NCI-H82 (cell line): ENCODE measurements at places on chromosomes 1 and 21.

DNA sequence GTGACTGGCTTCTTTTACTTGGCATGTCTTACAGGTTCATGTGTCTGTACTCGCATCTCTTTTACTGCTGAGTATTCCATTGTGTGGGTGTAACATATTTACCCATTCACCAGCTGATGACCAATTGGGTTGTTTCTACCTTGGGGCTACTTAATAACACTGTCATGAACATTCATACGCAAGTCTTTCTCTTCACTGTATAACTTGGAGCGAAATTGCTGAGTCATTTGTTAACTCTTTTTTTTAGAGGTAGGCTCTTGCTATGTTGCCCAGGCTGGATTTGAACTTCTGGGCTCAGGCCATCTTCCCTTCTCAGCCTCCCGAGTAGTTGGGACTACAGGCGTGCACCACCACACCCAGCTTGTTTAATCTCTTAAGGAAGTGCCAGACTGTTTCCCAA, 6.5 kb downstream of the PYCR2 start:
- DNase-seq = no peak

GRCh38 chr1:199089393-199090122, 450.7 kb downstream of the PTPRC start:
- DNase-seq = no peak

DNA sequence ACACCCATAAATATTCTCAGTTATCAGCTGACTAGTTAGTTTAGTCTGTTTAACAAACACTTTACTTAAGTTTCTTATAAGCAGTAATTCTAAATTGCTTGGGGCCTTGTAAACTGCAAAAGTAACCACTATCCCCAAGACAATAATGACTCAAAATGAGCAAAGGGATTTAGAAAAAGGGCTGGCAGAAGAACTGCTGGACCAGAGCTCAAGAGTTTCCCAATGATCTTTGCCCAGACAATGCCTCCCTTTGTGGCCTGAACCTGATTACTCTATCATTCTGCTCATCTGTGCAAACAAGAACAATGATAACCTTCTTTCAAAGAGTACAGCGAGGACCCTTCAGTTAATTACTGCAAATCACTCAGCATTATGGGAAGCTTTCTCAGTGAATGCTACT, 123.5 kb downstream of the TIAM1 start:
- DNase-seq = no peak

- DNase-seq = no peak
Measured at GRCh38 chr1:162134646-162135045, 65.2 kb downstream of the NOS1AP start.

- DNase-seq = no peak
Measured at GRCh38 chr1:80987824-80988223, 812.9 kb upstream of the ADGRL2 start.

DNA sequence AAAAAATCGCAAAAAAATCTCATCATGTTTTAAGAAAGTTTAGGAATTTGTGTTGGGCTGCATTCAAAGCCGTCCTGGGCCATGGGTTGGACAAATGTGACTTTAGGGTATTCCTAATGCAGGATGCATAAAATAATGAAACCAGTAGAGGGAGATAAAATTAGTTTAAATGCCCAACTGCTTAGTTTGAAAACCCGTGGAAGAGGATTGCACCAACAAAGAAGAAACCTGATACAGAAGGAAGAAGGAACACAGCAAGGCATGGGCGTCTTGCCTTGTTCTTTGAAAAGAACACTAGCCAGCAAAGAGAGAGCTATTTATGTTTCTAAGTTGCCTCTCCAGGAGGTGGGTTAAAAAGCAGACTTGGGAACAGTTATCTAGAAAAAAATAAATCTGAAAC, 37.9 kb downstream of the WDR3 start:
- DNase-seq = peak; percentile 34

GRCh38 chr1:145845514-145846161, at the start of gene NUDT17:
Gene NUDT17, plus strand, starts transcription at chr1:145845630. Its CDS starts 11 bp downstream, at chr1:145845641.
- DNase-seq = peak; percentile 91

DNA sequence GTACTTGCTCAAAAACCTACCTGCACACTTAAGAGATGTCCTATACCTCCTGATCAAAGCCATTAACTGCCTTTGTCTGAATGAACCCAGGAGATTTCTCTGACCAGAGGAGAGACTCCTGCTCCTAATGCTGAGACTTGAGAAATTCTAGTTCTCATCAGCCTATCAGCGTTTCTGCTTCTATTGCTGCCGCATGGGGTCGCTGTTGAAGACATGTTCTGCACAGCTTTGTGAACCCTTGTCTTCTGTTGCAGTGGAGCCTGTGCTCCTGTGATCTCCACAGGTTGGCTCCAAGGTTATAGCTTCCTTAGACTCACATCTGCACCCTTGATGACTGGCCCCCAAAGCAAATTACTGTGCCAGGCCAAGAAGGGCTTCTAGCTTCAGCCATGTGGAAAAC, 40.2 kb downstream of the EDN2 start:
- peak; percentile 13 for DNase-seq

GRCh38 chr1:209768354-209768774, 12.5 kb downstream of the TRAF3IP3 start:
- no peak for DNase-seq

DNA sequence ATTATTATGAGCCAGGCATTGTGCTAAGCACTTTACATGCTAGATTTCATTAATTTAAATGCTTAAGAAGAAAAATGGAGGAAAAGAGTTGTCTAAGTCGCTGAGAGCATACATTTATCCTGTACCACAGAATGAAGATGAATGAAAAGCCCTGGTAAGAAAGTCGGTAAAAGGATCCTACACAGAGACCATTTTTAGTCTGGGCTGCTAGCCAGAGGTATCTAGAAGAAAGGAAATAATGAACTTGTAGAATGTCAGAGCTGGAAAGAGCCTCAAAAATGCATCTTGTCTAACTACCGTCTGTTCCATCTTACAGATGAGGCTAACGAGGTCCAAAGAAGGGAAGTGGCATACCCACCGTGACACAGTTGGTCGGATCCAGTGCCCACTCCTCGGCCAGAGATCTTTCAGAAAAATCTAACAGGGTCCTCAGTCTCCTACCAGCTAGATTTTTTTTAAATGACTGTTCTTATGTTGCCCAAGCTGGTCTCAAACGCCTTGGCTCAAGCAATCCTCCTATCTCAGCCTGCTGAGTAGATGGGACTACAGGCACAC, 12.2 kb upstream of the TNR start:
- no peak for DNase-seq

DNA sequence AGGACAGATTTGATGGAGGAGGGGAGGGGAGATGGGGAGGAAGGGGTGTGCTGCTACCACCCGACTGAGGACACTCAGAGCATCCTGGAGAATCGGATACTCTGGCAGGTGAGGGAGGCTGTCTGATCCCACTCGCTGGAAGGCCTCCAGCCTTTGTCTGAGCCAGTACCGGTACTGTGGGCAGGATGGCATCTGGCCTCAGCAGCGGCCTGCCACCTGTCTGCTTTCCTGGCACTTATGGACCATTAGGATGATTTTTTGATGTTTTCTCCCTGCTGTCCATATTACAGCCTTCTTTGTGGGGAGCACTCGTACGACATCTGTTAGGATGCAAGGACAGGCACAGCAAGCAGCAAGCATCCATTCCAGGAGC, 11.5 kb downstream of the ATP2B4 start:
- DNase-seq = no peak

- no peak for DNase-seq
Measured at GRCh38 chr1:24978383-24979032, 48.4 kb upstream of the RUNX3 start.

DNA sequence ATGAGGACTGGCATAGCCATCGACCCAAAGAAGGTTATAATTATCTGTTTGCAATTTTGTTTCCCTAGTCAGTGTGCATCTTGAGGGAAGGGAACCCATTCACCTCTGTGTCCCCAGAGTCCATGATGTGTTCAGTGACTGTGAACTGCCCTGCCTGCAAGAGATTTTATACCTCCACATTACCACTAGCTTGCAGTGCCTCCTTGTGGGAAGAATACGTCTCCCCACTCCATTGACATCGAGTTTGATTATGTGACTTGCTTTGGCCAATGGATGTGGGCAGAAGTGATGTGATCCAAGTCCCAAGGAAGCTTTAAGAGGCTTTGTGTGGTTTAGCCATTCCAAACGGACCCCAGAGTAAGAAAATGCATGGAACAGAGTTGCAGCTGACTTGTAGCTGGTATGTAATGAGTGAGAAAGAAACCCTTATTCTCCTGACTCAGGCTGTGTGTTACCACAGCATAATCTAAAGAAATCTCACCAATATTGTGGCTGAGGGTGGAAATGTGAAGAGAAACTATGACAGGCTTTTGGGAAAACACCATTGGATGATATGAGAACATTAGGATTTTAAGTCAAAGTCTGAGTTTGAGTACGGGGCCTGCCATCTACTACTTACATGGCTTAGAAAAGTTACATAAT, 47.8 kb upstream of the NRDC start:
- DNase-seq = peak; percentile 58

GRCh38 chr1:233654658-233655280, 40.9 kb downstream of the KCNK1 start:
- DNase-seq = no peak

DNA sequence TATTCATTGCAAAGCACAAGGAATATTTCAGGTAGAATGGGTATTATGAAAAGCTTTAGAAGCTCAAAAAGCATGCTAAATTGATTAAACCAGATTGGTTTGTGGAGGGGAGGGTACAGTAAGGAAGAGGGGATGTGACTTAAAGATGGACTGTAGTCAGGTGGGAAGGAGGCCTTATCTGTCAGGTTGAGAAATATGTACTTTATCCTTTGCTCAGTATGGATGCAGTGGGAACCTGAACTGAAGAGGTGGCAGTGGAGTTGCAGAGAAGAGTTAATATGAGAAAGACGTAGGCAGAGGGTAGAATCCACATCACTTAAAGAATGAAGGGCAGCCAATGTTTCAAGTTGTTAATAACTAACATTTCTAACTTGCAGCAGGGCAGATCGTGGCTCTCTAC, 44.1 kb downstream of the SNX7 start:
- no peak for DNase-seq

- peak; percentile 58 for DNase-seq
Measured at GRCh38 chr1:202018468-202019234, 8.3 kb downstream of the ELF3 start.

DNA sequence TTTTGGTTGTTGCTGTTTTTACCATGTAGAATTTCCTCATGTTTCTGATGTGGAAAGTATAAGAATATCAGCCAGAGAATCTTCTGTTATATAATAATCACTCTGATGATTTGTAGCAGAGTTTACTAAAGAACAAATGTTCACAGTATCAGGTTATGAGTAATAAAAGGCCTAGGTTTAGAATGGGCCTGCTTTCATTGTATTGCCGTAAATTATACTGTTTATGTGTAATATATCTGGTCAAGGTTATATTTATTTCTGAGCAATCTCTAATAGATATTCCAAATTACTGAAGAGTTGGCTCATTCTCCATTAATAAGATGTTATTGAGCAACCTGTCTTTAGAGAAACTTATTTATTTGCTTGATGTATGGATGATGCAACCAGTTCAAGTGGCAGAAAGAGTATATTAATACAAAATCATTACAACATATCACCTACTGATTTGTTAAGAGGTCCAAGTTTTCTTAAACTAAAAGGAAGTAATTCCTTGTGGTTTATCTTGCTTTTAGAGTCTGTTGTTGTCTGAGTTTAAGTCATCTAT, 649.4 kb upstream of the CXADR start:
- no peak for DNase-seq

DNA sequence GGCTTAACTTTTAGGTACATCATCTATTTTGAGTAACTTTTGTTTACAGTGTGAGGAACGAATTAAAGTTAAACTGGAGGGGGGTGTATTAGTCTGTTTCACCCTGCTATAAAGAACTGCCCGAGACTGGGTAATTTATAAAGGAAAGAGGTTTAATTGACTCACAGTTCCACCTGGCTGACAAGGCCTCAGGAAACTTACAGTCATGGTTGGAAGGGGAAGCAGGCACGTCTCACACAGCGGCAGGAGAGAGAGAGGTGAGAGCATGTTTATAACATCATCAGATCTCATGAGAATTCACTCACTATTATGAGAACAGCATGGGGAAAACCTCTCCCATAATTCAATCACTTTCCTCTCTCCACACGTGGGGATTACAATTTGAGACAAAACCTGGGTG, 31.9 kb upstream of the TMEM52 start:
- DNase-seq = no peak

DNA sequence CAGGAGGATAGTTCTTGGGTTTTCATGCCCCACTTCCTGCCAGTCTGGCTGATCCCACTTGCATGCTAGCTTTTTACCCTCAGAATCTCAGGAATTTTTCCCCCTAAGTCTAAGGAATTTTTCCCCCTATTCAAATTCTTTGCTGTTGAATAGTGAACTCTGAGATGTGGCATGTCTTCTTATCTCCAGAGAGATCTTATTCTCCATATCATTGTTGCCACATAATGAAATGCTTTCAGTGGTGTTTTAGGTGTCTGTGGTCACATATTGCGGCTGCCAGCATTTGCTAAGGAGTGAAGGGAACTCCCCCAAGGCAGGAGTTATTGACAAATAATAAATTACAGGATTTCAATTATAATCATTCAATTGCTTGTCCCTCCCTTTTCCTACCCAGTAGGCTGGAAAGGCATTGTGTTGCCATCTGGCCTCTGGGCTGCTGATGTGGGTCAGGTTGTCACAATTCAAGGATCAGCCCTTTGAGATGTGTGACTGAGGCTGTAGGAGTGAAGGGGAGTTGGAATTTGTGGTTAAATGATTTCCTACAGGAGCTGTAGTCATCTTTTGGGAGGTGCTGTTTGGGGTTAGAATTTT, 3.9 kb upstream of the FLG start:
- DNase-seq = no peak

- DNase-seq = no peak
Measured at GRCh38 chr21:28083350-28083749, 909.3 kb downstream of the LTN1 start.

DNA sequence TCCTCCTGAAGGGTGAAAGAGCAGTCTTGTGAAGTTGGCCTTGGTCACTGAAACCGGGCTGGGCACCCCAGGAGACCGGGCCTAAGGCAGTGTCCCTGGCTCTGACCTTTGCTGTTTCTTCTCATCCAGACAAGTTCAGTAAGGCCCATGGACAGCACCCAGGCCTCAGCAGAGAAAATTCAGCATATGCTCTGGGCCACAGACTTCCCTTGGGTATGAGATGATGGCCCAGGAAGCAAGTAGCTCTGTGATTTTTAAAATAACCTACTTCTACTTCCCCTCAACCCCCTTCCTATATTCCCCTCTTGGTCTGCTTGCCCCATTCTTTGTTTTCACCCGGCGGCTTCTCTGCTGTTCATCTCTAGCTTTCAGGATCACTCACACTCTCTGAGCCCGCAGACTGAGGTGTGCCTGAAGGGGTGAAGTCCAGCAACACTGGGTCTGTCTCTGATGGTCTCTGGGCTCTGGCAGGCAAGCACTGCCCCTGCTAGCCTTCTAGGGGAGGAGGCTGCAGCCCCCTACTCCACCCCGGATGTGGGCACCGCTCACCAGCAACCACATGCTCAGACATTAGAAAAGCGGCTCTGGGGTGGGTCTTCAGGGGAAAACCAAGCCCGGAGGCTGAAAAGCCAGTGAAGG, 2.9 kb upstream of the GPR25 start:
- no peak for DNase-seq
